ENCODE measurements at places on chromosomes 13 and 19.

DNA sequence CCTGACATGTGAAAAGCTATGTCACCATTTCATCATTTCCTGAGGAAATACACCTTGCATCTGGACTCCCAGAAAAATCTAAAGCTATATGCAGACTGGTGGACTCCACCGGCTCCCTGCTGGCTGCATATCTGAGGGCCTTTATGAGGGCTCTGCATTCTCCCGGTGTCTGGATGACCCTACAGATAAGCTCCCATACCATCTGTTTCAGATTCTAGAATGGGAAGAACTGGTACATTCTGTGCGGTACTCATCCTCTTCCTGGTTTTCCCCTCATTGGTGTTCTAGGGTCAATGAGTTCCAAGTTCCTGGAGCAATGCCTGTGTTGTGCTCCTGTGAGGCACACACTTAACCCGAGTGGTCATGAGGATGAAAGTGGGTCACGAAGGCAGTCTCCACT lies 60.4 kb downstream of the COL4A1 start:
- no peak for DNase-seq

GRCh38 chr13:28318496-28318895 lies 176.4 kb downstream of the FLT1 start:
- DNase-seq = no peak

GRCh38 chr13:42747399-42747873 lies 33.9 kb upstream of the FAM216B start:
- DNase-seq = no peak

DNA sequence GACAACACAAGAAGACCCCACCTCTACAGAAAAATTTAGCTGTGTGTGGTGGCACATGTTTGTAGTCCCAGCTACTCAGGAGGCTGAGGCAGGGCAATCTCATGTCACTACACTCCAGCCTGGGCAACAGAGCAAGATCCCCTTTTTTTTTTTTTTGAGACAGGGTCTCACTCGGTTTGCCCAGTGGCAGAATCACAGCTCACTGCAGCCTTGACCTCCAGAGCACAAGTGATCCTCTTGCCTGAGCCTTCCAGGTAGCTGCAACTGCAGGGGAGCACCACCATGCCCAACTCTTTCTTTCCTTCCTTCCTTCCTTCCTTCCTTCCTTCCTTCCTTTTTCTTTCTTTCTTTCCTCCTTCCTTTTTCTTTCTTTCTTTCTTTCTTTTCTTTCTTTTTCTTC lies 4.2 kb upstream of the CLEC4G start:
- DNase-seq = no peak

DNA sequence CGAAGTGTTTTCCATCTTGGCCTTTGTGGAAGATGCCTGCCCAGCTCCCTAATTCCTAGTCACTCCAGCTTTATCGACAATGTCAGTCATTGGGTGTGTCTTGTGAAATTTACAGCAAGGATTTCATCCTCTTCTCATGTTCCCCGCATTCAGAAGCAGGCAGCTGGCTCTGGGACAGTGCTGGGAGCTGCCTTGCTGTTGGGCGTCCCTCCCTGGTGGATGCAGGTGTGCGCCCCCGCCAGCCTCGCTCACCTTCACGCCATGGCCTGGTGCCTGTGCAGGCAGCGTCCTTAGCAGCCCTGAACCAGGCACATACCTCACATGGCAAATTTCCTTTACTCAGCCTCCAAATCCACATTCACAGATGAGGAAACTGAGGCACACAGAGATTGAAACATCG lies 39.7 kb upstream of the TFDP1 start:
- no peak for DNase-seq

DNA sequence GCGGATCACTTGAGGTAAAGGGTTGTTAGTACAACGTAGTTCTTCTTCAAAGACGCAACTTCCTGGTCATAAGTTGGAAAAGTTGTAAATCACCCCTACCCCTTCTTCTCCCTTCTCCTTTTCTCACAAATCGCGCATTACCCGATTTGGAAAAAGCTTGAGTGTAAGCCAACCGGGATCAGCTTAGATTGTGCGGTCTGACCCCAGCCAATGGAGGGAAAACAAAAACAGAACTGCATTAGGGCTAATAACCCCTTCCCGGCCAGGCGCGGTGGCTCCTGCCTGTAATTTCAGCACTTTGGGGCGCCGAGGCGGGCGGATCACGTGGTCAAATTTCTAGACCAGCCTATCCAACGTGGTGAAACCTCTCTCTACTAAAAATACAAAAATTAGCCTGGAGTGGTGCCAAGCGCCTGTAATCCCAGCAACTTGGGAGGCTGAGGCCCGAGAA lies 806 bp downstream of the ZNF90 start:
- no peak for DNase-seq

All from NCI-H2107 (cell line).